Frontal cortex (tissue), 4 donors: ENCODE measurements at places on chromosomes 13 and 19. TPM values are rescaled to one million over a fixed set of nuclear protein-coding genes. Genes with fewer than 3 reads are reported as not detected.
A peak's percentile ranks its signal among the peaks of the same experiment; 100 is the strongest.

DNA sequence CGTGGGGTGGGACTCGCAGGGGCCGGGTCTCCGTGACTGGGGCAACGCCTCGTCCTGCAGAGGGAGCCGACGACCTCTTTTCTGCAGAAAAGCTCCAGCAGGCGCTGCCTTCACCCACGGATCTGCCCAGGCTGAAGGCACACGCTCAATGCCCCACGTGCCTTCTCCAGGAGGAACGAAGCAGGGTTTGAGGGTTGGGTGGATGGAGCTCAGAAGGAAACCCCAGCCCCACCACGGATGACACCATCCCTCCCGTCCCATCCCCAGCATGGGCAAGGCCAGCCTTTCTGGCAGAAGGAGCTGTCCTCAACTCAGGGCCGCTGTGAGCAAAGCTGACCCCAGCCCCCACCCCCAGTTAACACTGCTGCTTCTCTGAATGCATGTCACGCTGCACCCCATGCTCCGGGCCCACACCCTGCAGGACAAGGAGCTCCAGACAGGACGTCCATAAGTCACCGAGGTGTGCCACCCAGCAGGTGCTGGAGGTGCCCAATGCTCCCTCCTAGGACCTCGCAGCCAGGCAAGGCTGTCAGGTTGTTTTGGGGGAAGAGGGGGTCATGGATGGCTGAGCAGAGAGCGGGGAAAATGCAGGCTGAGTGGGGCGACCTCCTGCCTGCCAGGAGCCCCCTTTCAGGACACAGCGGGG lies 7.4 kb downstream of the C19orf25 start:
- DNase-seq: peak; percentile 70

- DNase-seq: no peak
Measured at GRCh38 chr13:42129033-42129432, 80.6 kb downstream of the DGKH start.

DNA sequence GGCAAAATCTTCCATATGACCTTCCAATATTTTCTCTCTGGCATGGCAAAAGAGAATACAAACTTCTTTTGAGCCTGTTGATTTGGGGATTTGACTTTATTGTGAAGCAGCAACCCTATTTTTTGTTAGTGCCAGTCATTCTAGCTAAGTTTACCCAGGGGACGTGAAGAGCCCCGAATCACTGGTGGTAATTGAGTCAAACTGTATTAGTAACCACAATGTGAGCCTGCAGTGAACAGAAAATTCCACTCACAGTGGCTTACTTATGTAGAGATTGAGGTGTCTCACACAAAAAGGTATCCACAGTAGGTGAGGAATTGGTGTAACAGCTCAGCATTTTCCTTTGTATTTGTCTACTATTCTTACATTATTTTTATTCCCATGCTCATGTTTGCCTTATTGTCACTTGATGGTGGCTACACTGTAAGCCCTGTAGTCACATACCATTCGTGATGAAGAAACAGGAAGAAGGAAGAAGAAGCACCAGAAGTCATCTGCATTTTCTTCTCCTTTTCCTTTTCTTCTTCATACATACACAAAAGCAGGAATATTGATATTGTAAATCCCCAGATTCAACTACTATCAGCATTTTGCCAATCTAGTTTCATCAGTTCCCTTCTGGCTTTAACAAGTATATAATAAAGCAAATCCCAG lies 33.3 kb upstream of the MYCBP2 start:
- no peak for DNase-seq

- no peak for DNase-seq
Measured at GRCh38 chr13:97021241-97021640, 27.0 kb upstream of the OXGR1 start.

DNA sequence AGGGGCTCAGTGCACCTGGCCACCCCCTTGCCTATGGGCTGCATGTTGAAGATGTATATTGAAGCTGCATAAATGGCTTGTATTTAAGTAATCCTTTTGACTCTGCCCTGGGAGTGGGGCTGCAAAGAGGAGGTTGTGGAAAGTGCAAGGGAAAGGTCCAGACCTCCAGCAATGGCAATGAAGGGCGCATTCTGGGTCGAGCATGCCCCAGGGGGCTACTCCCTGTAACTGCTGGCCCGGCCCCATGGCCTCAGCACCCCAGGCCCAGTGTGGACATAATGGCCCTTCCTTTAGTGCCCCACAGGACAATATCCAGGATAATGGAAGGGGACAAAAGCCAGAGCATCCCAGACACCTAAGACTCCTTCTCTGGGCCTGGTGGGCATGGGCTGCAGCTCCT lies 43.1 kb upstream of the CHST8 start:
- DNase-seq: no peak

DNA sequence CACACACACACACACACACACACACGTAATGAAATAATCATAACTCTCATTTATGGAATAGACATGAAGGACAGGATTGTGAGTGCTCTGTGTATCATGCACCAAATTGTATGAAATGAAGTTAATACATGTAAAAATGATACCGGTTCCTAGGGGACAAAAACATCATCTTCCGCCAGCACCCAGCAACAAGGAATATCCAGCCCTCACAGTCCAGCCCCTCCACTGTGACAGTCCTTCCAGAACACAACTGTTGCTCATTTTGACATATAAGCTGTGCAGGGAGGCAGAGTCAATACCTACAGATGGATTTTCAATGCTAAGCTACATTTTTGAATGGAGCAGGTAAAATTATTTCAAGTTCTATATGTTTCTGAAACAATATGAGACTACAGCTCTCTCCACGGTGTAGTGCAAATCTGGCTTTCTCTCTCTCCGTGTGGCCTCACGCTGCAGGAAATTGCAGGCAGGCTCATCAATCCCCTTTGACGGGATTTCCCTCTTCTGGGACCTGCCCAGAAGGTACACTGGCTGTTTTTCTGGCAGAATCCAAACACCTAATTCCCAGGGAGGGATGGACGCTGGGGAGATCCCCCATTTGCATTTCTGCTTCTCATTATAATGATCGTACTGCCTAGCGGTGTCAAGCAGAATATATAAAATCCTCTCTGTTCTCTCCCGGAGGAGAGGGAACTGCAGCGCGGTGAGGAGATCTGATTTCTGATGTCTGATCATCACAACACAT lies 494.0 kb downstream of the LIG4 start:
- no peak for DNase-seq

The DLL3 gene
- 13.9 TPM for total RNA-seq

- no peak for DNase-seq
Measured at GRCh38 chr19:4575267-4576015, 16.0 kb upstream of the SEMA6B start.

DNA sequence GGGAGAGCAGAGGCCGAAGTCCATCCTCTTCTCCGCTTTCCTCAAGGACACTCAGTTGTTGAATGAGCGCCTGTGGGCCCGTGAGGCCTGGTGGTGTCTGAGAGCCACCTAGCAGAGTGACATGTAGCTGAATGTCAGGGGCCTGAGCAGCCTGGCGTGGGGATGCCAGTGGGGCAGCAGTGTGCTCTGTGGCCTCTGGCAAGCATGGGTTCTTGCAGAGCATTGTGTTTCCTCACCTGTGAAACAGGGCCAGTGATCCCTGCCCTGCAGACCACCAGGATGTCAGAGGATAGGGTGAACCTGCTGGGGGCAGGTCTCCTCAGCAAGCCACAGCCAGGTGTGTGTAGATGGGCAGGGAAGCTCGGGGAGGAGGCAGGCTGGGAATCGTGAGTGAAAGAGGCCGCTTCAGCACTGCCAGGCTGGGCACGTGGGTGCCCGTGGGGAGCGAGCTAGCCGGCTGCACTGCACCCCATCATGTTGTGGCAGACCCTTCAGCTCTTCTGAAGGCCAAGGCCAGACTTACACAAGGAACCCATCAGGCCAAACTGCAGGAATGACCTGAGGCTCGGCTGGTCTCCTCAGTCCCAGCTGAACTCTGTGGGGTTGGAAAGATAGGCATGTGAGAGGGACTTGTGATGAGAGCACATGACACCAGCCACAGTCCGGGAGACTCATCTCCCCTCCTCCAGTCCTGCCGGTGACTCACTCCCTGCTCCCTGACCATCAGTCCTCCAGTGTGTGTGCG lies 5.0 kb downstream of the PPP1R37 start:
- no peak for DNase-seq

GRCh38 chr13:41099986-41100385 lies 32.6 kb downstream of the KBTBD6 start:
- no peak for DNase-seq

DNA sequence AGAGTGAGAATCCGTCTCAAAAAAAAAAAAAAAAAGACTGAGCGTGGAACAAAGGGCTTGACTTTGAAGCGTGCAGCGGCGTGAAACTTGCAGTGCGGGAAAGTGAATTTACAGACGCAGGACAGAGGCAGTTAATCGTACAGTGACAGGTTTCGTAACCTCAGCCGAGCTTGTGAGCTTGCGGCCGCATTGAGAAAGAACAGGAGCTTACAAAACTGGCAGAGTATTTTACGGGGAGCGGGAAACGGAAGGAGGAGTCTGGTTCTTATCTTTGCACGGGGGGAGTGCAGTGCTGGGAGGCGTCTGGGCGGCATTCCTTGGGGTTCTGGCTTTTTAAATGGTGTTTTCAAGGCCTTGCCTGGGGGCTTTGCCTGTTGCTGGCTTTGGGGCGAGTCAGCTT lies 6.0 kb upstream of the BSG start:
- DNase-seq: no peak

GRCh38 chr13:51636349-51636890 lies 52.2 kb downstream of the WDFY2 start:
- no peak for DNase-seq

The UPK1A gene
- not detected for total RNA-seq

The PEAK3 gene
- total RNA-seq: under 0.01 TPM

DNA sequence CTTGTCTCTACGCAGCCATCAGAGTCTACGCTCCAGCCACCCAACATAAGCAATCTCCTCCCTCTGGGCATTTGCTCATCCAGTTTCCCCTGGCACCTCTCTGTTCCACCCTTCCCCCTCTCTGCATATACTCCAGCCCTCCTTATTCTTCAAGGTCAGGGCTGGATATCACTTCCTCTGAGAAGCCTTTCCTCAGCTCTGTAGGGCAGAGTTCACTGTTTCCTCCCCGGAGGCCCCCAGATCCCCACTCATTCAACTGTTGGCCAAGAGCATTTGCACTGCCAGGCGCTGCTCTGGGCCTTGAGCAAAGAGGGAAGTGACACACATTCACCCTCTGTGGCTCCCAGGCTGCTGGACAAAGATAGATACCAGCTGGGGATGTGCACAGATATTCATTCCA lies 3.3 kb downstream of the FCGRT start:
- no peak for DNase-seq

DNA sequence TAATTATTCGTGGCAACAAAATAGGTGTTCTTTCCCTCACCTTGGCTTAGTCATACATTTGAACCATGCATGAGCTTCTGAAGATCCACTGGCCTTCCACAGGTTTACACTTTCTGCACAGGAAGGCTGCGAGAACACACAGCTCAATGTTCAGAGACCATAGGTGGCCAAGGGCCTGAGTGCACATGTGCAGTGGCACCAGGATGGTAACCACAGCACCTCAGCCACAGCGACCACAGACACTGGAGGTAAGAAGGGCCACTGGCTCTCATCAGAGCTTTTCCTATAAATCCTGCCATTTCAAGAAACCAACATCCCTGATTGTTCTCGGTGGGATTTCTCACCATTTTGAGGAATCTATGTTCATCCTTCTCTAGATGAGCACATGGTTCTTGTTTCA lies 1.6 kb downstream of the DCLK1 start:
- DNase-seq: no peak

DNA sequence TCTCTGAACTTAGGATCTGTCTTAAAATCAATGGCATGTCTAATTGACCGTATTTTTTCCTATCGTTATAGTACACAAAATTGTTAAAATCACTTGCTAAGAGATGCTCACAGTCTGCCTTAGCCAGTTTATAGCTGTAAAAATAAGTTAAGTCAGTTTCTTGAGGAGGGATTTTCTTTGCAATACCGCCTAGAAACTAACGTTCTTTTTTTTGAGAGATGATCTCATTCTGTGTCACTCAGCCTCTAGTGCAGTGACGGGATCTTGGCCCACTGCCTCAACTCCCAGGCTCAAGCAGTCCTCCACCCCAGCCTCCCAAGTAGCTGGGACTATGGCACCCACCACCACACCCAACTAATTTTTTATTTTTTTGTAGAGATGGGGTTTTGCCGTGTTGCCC lies 4.4 kb downstream of the CKAP2 start:
- DNase-seq: no peak

The CAPN12 gene
- under 0.01 TPM for total RNA-seq

GRCh38 chr13:100108913-100109507 lies 20.1 kb downstream of the PCCA start:
- no peak for DNase-seq

- peak; percentile 47 for DNase-seq
Measured at GRCh38 chr13:45370922-45371406, 30.0 kb upstream of the TPT1 start.

GRCh38 chr13:29743201-29743786 lies 107.1 kb downstream of the UBL3 start:
- no peak for DNase-seq

DNA sequence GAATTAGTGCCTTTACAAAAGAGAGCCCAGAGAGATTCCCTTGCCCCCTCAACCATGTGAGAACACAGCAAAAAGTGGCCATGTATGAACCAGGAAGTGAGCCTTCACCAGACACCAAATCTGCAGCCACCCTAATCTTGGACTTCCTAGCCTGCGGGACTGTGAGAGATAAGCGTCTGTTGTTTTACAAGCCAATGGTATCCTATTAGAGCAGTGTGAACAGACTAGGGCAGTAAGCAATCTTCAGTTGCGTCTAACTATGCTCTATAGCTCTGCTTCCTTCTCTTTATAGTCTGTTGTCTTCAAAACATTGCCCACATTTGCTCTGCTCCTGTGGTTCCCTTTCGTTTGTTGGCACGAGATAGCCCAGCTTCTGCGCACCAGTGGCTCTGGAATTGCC lies 109.5 kb upstream of the FNDC3A start:
- no peak for DNase-seq

- DNase-seq: no peak
Measured at GRCh38 chr13:30895773-30896172, 10.3 kb upstream of the MEDAG start.

GRCh38 chr13:93689333-93689732 lies 462.7 kb downstream of the GPC6 start:
- no peak for DNase-seq

The ZNF428 gene
- 157 TPM for total RNA-seq

DNA sequence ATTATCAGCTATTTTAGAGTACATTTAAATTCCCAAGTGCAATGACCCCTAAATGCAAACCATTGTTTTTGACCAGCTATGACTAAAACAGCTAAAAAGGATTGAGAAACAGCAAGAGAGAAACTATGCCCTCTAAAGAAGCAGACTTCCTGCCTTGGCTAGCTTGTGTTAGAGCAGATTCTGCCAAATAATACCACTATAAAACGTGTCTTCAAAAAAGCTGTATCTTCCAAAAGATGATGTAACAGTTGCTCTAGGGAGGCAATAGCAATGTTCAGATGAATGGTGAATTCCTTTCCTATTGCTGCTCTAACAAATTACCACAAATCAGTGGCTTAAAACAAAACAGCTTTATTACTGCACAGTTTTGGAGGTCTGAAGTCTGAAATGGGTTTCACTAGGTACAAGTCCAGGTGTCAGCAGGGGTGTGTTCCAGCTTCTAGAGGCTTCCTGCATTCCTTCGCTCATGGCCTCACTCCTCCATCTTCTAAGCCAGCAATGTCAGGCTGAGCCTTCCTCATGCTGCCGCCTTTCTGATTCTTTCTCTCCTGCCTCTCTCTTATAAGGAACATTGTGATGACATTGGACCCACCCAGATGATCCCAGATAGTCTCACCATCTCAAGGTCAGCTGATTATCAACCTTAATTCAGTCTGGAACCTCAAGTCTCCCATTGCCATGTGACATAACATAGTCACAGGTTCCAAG lies 84.5 kb downstream of the LRRC63 start:
- no peak for DNase-seq

The PPM1N gene
- 0.82 TPM for total RNA-seq

The CGB3 gene
- total RNA-seq: not detected

GRCh38 chr19:3665681-3666544 lies 34.4 kb downstream of the PIP5K1C start:
- DNase-seq: peak; percentile 88
